HFF-Myc (cell line): ENCODE measurements at places on chromosomes 7 and 10.

DNA sequence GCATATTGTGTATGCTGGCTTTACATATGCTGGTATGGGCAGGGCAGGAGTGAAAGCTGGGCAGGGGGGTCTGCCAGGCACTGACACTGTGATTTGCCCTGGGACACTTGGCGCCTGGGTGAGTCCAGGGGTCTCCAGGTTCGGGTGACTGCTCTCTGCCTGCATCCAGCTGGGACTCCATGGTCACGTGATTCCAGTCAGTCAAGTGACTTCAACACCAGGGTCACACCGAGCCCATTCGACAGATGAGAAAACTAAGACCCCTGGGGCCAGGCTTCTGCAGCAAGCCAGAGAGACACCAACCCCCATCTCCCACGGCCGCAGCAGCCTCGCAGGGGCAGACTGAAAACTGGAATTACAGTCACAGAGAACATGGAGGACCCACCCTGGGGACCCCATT, 30.0 kb downstream of the MMD2 start:
- DNase-seq = no peak

DNA sequence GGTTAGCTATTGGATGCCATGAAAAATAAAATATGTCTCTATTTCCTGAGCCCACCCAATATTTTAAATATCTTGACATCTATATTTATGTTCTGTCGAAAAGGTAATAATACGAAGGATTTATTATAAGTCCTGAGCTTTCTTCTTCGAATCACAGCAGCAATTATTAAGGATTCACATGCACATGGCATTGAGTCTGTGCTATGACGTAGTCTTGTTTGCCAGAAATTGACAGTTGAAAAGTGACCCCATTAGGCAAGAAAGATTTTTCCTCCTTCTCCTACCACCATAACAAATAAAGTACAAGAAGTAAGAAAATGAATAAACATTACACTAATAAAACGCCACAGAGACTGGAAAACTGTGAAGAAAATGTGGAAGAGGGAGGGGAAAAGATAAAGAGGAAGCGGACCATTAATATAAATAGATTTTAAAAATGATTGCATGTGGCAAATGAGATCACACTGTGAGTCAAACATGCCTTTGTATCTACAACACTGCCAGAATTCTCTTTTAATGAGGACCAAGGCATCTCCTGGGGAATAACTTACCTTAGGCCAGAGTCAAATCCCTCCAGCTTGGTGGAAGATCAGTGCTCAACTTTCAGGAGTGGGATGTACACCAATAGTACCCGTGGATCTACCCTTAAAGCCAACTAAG, 21.6 kb downstream of the FZD1 start:
- DNase-seq = no peak

GRCh38 chr10:58265249-58265648, 2.4 kb downstream of the IPMK start:
- no peak for DNase-seq

DNA sequence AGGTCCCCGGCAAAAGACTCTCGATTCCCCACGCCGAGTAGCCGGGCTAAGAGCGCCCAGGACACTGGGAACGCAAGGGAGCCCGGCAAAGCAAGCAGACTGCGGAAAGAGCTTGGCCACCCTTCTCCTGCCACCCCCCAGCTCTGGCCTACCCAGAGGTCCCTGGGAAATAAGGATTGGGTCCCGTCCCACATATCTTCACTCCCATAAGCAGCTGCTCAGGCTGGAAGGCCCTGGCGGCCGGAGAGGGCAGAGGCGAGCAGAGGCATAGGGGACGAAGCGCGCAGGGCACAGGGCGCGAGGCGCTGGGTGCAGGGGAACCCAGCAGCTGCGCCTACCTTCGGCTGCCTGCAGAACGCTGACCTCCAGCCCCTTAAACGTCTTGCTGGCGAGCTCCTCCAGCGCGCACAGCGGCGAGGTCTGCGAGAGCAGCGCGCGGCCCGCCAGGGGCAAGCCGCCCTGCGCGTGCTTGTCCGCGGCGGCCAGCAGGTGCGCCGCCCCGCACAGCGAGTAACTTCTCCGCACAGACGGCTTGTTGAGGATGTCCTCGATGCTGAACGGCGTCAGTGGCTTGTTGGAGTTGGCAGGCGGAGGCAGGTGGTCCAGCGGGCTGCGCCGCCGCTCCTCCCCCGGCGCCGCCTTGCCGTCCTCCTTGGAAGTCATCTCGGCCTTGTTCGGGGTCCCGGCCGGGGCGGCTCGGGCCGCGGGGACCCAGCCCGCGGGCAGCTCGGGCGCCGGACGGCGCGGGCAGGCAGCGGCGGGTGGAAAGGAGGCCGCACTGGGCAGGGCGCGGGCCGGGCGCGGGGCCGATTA, 904 bp downstream of the LBX1 start:
- DNase-seq = no peak
